Hindlimb muscle (tissue), 1 donor: ENCODE measurements at places on chromosomes 3 and 15. TPM values are rescaled to one million over a fixed set of nuclear protein-coding genes. Genes with fewer than 3 reads are reported as not detected.

KLF15 gene
- polyA plus RNA-seq = 1.6 TPM

- no peak for DNase-seq
Measured at GRCh38 chr3:182816181-182816580, 22.9 kb downstream of the ATP11B start.

GRCh38 chr15:25880411-25880810 lies 17.3 kb upstream of the ATP10A start:
- no peak for DNase-seq

DNA sequence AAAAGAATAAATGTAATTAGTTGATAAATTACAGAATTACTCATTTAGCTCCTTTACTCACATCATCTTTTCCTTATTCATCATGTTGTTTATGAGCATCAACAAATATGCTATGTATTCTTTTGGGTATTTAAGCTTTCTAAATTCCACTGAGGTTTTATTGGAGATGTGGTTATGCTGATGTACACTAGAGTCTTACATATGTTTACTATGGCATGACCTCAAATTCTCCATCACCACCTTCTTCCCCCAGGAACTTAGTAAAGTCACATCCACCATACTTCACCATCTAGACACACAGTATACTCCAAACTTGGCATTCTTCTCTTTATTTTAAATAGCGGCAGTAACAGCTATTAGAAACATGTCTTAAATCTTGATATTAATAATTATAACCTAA lies 74.1 kb upstream of the MELTF start:
- DNase-seq = no peak
